ENCODE measurements at places on chromosomes 7 and 10.
A peak's percentile ranks its signal among the peaks of the same experiment; 100 is the strongest.

DNA sequence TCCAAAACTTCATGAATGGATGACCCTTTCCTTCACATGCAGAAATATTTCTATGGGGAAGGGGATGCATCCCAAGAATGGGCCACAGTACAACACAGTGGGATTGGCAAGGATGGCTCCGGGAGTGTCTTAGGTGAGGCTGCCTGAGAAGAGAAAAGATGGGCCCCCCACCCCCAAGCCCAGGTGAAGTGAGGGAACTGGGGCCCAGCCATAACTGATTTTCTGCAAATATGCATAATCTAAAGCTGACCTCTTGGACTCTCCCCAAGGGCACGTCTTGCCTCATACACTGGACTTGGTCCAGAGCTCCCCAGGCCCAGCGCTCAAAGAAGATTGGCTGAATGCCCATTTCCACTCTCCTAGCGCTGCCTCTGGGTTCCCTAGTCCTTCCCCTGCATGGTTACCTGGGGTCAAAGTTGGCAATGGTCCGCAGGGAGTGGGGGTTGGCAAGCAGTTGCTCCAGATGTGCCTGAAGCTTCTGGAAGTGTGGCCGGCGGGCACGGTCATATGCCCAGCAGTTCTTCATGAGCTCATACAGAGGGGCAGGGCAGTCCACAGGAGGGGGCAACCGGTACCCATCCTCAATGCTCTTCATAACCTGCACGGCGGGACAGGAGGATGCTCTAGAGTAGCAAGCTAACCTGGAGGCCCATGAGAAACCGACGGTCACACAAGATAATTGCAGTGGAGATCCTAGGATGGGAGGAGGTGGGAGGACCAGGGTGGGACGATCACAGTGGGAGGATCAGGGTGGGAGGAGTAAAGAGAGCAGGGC, 12.3 kb downstream of the ZYX start:
- peak; percentile 89 for DNase-seq

- DNase-seq = no peak
Observed at GRCh38 chr10:782751-783648, 93.5 kb upstream of the DIP2C start.

GRCh38 chr10:133592716-133593115, 27.3 kb upstream of the SYCE1 start:
- DNase-seq = no peak

DNA sequence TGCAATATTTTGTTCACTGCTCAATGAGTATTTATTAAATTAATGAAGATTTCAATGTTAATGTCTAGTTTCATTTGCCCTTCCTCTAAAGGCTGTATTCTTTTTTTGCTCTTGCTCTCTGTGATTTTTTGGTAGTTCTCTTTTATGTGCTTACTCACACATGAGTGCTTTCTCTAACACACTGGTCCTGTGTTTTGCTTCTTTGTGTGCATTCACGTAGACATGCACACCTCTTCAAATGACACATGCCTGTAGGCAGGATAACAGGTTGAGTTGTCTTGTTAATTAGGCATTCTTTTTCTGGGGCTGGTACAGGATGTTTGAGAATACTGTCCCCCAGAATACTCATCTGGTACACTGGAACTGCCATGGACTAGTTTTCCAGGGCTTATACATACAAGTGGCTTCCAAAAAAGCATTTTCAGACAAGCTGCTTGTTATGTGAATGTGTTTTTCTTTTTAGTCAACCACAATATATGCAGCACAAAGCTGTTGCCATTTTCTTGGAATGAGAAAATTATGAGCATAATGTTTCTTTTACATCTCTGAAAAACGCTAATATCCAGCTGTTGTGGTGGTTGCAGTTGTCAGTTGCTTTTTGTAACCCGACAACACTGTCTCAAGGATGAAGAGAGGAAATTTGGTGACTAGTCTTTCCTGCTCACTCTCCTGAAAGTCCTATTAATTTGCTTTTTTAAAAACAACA, 416.4 kb downstream of the AUTS2 start:
- DNase-seq = no peak

GRCh38 chr7:151461096-151461941, 21.4 kb upstream of the CRYGN start:
- DNase-seq = no peak

DNA sequence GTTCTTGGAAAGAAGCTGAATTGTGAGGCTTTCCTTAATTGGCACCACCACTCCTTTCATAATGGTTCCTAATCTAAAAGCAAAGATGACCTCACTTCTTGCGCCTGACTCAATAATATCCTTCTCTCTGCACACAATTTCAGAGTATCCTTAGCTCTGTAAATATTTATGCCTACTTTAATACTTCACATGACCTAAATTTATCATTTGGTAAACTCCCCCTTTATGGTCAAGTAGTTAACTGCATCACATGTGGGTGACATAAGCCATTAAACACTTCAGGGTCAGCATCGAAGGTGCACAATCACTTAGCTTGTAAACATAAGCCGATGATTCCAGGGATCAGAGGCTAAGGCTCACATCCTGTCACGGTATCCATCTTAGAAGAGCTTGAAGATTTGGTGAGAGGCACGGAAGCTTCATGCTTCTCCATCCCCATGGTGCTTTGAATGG, 7.3 kb upstream of the RHOBTB1 start:
- DNase-seq = no peak

GRCh38 chr10:106078895-106079576, 1085.5 kb downstream of the SORCS1 start:
- DNase-seq = no peak

- DNase-seq = no peak
Observed at GRCh38 chr7:25672496-25672895, 444.2 kb upstream of the NPVF start.

DNA sequence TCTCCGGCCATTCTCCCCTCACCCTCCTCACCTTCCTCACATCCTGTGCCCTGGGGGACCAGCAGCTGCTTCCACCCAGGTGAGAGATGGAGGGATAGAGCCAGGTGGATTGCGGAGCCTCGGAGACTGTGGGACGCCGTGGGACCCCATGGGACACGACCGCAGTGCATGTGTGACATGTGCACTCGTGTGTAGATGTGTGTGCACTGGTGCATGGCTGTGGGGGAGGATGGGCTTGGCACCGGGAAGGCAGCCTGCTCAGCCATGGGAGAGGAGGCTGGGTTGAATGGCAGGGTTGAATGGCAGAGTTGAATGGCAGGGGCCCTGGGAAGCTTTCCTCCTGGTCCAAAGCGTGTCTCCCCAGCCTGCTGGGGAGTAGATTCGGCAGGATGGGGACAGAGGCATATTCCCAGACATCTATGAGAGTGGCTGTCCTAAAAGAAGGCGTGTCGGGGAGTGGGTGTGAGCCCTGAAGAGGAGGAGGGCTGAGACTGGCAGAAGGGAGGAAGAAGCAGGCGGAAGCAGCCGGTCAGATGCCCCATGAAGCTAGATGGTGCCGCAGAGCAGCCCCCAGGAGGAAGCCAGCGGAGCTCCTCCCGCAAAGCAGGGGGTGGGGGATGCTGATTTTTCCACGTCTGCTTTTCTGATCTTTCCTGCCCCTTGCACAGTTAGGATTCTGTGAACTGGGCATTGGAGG, 815 bp downstream of the GIMAP8 start:
- DNase-seq = no peak

GRCh38 chr7:157540606-157541294, 203.9 kb downstream of the DNAJB6 start:
- DNase-seq = no peak

GRCh38 chr7:128045766-128046165, 14.5 kb upstream of the LRRC4 start:
- no peak for DNase-seq

DNA sequence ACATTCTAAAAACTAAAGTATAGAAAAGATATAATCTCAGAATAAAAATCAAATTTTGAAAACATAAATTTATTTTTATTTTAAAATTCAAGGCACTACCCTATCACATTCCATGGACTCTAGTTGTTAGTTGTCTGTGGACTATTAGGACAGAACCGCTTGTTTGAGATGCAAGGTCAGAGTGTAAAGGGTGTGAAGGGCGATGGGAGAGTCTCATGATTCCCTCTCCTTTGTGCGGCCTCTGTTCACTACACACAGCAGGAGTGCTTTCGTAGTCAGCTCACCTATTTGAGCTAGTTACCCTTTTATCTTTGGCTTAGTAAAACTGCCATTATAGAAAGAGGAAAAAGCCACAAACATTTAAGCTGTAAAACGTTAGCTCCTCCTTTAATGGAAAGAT, 189.8 kb upstream of the TEX47 start:
- no peak for DNase-seq

DNA sequence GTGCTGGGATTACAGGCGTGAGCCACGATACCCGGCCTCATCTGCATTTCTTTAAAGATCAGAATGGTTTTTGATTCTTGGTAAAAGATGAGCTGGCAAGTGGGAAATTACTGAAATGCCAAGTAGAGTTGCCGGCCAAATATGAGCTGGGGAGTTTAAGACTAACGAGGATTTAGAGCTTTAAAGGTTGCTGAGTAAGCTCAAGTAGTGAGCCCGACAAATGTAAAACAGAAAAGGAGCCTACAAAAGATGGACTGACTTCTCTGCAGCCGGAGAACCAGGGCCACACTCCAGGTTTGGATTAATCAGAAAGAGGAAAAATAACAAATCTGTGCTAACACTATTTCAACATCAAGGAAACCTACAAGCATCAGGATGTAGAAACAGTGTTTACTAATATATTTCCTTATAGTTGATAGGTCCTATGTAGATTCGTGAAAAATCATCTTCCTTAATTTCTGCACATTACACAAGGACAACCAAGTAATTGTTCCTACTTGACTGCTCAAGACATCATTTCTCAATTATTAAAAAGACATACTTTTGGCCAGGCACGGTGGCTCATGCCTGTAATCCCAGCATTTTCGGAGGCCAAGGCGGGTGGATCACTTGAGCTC, 49.6 kb downstream of the MPP7 start:
- no peak for DNase-seq

DNA sequence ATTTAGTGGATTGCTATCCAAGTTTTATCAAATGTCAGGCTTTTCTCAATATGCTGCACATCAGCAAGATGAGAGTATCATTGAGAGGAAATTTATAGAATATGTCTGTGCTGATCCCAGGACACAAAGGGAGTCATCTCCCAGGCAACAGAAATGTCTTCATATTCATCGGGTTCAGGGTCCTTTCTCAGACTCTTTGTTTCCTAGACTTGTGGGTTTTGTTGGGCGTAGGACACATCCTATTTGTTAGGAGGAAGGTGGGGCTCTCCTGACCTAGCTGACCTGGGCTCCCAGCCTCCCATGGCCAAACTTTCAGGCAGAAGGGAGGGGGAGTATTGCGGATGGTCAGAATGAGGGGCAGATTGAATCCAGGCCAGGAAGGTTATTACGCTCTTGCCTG, 22.9 kb upstream of the NPS start:
- no peak for DNase-seq

- DNase-seq = peak; percentile 76
Observed at GRCh38 chr7:114084472-114085312, 165.9 kb upstream of the PPP1R3A start.

DNA sequence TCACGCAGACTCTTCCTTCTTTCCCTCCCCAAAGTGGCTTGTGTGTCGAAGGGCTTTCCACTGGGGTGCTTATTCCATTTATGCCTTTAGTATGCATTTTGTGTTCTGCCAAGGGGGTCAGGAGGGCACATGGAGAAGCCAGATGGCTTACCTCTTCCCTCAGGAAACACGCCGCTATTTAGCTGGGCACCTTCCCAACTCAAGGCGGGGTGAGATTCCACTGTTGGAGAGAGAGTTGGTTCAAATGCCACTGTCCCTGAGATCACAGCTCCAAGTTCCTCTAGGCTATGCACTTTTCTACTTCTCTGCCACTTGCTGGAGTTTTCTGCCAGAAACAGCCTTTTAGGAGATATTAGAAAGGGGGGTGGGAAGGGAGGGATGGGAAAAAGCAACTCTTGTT, 1091.8 kb downstream of the LRMDA start:
- no peak for DNase-seq

DNA sequence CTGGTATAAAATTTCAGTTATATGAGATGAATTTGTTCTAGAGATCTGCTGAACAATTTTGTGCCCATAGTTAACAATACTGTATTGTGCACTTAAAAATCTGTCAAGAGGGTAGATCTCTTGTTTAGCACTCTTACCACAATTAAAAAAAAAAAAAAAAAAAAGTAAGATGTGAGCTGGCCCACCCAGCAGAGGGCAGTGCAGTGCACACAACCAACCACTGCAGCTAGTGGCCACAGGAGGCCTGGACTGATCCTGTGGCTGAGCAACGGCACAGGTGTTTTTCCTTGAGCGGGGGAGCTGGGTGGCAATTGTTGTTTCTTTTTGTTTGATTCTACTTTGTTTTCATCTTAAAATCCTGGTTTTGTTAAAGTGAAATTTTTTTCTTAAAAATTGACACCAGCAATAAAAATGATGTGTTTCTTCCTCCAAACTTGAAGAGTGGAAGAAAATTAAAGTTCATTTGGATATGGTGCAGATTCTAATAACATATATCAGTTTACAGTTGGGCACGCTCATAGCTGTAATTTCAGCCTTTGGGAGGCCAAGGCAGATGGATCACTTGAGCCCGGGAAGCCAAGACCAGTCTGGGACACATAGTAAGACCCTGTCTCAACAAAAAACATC, 171.1 kb upstream of the TBX20 start:
- peak; percentile 70 for DNase-seq

Data from HuH-7.5 (cell line).